ENCODE measurements at places on chromosomes 6 and 20.

DNA sequence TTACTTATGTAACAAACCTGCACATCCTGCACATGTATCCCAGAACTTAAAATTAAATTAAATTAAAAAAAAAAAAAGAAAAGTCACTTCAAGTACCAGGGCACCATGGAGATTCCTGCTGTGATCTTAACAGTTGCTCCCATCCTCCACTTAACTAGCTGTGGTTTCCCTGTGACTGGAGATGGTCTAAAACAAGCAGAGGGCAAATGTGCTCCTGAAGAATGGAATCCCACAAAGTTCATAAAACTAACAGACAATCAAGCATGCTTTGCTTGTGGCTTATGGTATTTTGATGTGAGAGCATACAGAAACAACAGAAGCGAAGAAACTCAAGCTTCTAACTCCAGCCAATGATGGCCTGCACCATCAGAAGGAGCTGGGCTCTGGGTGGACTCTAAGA lies 153.6 kb upstream of the KCNK16 start:
- no peak for DNase-seq

DNA sequence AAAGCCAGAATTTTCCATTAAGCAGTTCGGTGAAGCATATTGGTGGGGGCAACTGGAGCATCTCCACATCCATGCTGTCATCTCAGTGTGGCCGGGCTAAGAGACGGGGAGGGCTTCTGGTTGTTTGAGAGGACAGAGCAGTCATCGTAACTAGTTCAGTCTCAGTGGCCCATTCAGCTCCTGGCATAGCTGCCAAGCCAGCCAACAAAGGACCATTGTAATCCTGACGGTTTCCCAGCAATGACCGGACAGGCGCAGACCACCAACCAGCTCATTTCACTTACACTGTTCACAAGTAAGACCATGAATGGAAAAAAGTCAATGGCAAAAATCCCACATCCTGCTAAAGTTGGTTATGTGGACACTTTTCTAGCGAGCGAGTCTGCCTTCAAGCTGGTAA lies 14.9 kb upstream of the HDDC2 start:
- DNase-seq, result no peak

GRCh38 chr6:57116776-57117175 lies 26.8 kb downstream of the ZNF451 start:
- no peak for DNase-seq

GRCh38 chr6:131877999-131878789 lies 70.4 kb downstream of the ENPP1 start:
- no peak for DNase-seq

GRCh38 chr6:53544217-53544469 lies 758 bp downstream of the GCLC start:
- no peak for DNase-seq

- no peak for DNase-seq
Observed at GRCh38 chr20:57965441-57965840, 255.6 kb upstream of the PMEPA1 start.

DNA sequence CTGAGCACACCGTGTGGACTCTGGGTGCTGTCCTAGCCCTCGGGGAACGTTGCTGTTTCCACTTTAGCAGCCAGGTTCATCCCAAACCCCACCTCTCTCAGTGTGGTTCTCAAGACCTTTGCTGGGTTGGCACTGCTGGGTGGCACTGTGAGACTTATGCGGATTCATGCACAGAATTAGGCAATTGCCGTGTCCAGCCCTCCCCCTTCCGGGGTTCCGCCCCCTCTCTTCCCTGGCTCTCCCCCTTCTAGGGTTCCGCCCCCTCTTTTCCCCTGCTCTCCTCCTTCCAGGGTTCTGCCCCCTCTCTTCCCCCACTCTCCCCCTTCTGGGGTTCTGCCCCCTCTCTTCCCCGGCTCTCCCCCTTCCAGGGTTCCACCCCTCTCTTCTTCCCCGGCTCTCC lies 39.8 kb upstream of the SLCO4A1 start:
- DNase-seq, result no peak

- DNase-seq, result no peak
Observed at GRCh38 chr20:55266361-55266760, 739.0 kb downstream of the CBLN4 start.

DNA sequence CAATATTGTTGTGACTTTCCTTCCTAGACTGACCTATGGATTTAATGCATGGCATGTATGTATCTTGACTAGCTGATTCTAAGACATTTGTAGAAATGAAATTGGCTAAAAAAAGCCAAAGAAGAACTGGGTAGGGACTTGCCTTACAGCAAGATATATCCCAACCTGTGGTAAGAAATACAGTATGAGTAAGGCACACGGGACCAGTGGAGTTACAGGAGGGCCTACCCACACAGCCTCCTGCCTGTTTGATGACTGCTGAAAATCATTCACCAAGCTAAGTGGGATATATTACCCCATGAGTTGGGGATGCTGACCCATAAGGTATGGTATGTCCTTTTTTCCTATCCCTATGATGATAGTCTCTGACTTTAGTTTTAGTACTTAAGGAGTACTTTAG lies 112.2 kb downstream of the INSM1 start:
- no peak for DNase-seq

- DNase-seq, result no peak
Observed at GRCh38 chr20:24382331-24382730, 87.1 kb upstream of the SYNDIG1 start.

DNA sequence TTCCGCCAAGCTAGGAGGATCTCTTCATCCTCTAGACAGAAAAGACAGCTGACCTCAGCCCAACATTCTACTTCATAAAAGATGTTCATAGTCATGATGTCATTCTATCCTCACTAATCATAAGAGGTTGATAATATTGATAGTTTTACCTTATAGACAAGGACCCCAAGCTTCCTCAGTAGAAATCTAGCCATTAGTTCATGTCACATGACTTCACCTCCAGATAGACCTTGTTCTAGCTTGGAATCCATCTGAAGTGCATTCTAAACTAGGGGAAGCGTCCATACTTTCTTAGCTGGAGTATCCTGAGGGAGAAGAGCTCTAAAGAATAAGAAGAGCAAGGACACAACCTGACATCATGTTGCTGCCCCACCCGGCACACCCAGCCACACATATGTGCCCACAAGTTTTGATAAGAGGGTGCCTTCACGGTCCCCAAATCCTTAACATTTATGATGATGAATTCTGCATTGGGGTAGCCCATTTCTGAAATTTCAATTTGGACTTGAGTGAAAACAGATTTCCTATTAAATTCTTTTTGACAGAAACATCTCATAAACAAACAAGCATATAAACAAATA lies 292.5 kb upstream of the STXBP5 start:
- DNase-seq, result no peak

DNA sequence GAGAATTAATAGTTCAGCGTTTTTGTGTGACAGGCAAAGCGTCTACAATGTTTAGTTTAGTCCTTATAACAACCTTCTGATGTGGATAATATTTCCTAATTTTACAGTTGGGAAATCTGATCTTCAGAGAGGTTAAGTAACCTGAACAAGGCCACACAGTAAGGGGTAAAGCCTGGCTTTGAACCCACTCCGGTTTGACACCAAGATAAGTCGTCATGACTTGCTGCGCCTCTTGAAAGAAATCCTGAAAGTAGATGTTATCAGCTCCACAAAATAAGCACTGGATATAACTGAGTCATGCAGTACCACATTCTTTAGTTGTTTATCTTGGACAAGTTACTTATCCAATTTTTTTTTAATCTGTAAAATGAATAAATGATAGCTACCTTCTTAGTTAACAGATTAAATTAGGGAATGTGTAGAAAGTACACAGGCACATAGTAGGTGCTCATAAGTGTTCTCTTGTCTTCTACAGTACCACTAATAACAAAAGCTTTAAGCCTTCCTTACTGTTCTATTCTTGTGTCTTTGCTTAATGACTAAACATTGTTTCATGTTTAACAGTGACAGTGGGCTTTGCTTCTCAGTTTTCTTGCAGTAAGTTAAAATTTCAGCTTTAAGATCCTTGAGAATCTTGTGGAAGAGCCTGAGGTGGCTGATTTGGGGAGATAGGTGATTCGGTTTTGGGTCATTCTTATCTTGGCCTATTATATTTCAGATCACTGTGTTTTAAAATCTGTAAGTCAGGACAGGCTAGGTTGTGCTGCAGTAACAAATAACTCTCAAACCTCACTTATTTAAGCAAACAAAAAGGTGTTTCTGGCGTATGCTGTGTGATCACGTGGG lies 2.1 kb downstream of the HIVEP1 start:
- no peak for DNase-seq

DNA sequence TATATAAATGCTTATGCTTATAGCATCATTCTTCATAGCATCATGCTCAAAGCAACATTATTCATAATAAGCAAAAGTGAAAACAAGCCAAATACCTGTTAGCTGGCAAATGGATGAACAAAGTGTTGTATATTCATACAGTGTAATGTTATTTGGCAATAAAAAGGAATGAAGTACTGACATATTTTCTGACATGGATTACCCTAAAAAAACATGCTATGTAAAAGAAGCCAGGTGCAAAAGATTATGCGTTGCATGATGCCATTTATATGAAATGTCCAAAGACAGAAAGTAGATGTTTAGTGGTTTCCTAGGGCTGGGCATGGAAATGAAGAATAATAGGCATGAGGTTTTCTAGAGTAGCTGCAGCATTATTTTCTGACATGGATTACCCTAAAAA lies 77.1 kb downstream of the GFRA4 start:
- DNase-seq, result no peak

- no peak for DNase-seq
Observed at GRCh38 chr6:156940221-156940620, 163.0 kb downstream of the ARID1B start.

DNA sequence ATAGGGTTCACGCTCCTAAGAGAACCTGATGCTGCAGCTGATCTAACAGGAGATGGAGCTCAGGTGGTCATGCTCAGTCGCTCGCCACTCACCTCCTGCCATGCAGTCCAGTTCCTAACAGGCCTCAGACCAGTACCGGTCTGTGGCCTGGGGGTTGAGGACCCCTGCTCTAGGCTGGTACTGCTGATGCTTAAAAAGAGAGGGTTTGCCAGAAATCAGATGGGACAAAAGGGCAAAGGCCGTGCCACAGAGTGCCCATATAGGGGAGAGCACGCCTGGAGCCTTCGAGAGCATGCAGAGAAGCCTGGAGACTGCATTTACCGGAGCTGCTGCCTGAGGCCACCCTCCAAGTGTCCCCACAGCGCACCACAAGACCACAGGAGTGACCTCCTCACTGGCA lies 75.5 kb downstream of the PTPN1 start:
- no peak for DNase-seq

- no peak for DNase-seq
Observed at GRCh38 chr20:32505723-32506473, 79.2 kb downstream of the NOL4L start.

GRCh38 chr20:62597416-62598115 lies 44.7 kb upstream of the SLCO4A1 start:
- DNase-seq, result no peak

GRCh38 chr6:167663316-167663715 lies 163.4 kb upstream of the AFDN start:
- no peak for DNase-seq

DNA sequence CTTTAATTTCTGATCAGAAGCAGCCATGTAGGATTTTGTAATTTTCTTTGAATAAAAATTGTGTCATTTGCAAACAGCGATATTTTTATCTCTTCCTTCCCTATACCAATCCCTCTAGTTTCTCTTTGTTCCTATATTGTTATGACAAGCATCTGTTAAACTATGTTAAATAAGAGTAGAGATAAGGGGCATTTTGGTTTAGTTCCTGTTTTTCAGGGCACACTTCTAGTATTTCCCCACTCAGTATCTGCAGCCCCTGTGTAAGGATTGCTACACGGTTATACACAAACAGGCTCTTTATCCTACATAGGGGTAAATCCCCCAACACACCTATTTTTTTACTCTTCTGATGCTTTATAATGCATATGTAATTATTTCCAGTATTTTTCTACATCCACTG lies 42.1 kb downstream of the TRERF1 start:
- DNase-seq, result no peak

GRCh38 chr6:127092466-127092865 lies 26.0 kb upstream of the RSPO3 start:
- DNase-seq, result no peak

- DNase-seq, result no peak
Observed at GRCh38 chr6:106025655-106026054, 60.5 kb upstream of the PRDM1 start.

DNA sequence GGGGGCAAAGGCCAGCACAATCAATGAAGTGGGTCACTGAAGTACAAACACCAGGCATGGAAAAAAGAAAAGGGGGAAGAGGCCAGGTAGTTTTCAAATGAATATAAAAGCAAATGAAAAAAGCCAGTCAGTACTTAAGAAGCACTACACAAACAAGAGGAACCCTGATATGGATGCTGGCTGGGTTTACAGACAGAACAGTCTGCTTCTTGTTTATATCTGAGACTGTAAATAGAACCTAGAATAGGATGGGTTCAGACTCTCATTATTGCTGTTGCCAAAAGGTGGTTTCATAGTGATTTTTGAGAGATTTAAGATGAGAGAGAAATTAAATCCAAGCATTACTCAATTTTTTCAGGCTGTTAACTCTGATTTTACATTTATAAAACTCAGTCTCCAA lies 24.1 kb downstream of the USP45 start:
- no peak for DNase-seq

- no peak for DNase-seq
Observed at GRCh38 chr20:45836841-45837240, 3.2 kb downstream of the SNX21 start.

DNA sequence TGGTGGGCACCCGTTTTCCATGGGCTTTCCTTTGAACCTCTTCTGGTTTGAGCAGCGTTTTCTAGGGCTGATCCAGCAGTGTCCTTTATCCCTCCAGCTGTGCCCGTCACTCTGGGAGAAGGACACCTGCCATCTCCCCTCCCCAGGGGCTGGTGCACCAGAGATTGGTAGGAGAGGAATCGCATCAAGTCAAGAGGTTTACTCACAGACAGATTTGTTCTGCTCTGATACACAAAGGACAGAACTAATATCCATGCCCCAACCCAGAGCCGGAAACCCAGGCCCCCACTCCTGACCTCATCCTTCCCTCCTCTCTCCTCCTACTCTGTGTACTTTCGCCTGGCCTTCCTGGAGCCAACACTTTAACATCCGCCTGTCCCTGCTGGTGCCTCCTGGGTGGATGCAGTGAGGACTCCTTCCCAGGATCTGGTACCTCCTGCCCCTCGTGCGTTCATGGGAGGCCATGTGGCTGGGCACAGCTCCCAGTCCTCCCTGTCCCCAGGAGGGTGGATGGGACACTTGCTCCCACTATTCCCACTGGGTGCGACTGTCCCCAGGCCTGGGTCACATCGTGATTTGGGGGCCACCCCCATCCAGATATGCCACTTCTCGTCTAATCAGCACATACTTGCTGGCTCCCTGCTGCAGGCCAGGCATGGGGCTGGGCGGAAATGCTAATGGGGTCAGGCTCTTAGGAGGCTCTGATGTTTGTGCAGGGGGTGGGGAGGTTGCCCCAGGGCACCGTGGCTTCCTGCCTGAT lies 286.3 kb downstream of the CDH4 start:
- no peak for DNase-seq

Data from stimulated activated CD8-positive, alpha-beta memory T cell treated with anti-CD3 and anti-CD28 coated beads, Interleukin-4, amount 100 ng/mL, for 1 hour (primary cell).